AG09319 (cell line): ENCODE measurements at places on chromosomes 7 and 10.

DNA sequence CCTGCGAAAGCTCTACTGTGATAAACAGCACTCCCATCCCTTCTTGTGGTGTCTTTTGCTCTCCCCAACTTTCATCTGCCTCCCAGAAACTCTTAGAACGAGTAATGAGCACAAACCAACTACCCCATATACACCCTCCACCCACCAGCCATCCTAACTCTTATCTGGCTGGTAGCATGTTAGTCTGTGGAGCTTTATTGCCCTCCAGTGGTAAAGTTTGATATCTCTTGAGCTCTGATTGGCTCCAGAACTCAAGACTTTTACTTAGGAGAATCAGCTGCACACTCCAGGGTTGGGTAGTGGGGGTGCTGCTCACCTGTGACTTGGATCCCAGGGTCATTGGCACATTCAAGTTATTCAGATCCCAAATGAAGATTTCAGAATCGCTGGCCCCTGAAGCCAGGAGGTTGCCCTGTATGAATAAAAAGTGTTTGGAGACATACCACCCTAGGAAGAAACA is 10.9 kb downstream of the SEC31B start:
- DNase-seq, result peak; percentile 23

GRCh38 chr10:57846307-57847065 is 421.2 kb downstream of the IPMK start:
- DNase-seq, result no peak

DNA sequence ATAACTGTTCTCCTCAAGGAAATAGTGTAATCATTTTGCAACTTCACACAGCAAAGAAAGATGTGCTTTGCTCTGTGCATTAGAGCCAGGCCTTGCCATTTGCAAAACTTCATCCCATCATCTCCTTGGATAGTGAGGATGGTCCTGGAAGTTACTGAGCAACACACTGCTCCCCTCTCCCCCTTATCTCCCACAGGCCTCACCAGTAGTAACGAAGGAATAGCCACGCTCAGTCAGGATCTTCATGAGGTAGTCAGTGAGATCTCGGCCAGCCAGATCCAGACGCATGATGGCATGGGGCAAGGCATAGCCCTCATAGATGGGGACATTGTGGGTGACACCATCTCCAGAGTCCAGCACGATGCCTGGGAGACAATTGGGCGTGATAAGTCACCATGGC is 11.5 kb downstream of the ACTA2 start:
- DNase-seq, result no peak

DNA sequence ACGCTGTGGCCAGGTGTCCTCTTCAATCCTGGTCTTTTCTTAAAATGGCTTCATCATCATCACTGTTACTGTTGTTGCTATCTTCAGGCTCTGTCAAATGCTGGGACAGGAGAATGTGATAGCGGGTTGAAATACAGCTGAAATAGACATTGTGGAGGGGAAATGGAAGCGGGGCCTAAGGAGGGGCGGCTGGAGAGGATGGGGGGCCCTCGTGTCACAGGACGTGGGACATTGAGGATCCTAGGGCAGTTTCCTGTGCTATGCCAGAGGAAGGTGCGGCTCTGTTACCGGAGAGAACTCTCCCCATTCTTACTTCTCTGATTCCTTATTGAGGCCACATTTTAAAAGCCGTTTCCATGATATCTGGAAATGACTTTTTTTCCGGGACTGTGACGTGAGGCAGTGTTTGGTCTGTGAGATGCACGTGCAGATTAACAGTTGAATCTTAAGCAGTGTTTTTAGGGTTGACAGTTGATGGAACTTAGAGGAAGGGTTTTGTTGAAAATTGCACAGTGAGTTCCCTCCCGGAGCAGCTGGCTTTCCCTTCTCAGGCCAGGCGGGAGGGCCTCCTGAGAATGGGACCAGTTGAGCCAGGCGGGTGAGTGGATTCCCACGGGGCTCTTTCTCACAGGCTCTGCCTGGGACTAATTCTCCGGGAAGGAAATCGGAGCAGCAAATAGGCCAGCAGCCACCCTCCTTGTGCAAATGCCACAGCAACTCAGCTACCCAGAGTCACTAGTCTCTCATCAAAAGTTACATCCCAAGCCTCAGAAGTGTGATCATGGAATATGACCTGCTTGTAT is 125.2 kb downstream of the TACC2 start:
- no peak for DNase-seq

DNA sequence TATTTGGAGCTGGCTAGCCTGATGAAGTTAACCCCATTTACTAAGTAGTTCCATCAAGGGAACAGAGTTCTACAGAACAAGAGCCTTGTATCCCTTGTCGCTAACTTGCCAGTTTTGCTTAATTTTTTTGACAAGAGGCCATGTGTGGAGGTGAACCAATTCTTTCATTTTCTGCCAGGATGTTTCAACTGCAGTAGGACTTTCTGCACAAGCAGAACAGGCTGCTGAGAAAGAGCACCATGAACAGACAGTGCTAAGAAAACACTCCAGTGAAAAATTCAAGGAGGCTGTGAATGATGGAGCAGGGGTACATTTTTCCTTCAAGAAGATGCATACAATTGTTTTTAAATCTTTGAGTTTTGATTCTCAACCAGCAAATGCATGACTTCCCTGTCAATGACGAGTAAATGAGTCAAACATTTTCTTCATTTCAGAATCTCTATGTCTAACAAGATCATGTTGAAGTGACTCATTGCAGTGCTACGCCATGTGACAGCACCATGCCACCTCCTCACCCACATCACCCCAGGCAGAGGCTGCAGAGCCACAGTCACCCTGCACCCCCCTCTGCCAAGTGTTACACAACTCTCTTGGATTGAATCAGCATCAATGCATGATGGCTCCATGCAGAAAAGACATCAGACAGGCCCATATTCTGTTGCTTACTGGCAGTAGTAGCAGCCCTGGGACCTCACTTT is 193.1 kb downstream of the COBL start:
- peak; percentile 43 for DNase-seq

GRCh38 chr7:159237022-159237653 is 92.5 kb upstream of the VIPR2 start:
- DNase-seq, result no peak

- no peak for DNase-seq
Measured at GRCh38 chr7:51067258-51067657, 249.4 kb downstream of the COBL start.

DNA sequence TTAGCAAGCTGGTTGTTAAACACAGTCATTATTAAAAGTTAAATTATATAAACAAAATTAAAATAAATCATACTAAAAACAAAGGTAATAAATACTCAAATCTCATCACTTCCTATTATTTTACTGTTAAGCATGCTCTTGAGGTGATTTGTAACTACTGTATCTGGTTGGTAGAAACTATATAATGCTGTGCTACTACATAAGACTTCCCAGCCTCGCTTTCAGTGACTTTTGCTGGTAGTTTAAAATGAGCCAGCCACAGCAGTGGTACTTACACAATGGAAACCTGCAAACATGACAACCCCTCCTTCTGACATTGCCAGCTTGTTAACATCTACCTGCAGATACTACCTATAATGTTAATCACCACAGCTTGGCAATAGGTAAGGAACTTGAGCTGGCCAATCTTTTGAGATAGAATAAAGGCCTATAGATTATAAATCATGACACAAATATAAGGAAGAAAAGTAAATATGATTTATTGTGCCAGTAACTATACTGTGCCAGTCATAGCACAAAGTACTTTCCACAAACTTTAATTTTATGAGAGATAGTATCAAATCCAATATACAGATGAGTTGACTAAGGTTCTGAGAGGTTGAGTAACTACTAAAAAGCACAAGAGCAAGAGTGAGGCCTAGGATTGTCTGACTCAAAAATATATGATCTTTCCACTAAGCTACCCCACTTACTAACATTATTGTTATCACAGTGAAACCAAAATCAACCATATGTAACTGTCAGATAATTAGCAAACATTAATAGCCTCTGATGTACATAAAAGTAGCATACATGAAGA is 181.1 kb upstream of the ASAH2 start:
- no peak for DNase-seq

DNA sequence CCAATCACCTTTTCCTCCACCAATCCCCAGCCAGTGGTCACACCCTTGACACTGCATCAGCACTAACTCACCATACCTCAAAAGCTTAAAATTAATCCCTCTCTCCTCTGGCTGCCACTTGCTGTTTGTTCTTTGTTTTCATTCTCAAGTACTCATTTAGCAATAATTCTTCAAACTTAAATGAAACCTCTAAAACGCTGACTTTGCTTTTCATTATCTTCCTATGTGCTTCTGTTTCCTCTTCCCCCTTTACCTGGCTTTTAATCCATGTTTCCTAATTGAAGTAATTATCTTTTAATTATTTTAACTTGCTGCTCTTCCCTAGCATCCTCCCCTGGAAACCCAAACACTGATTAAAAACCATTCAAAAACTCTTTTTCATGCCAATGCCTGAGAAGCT is 348.9 kb upstream of the MEOX2 start:
- DNase-seq, result no peak

GRCh38 chr10:23001901-23002516 is 74.2 kb downstream of the ARMC3 start:
- DNase-seq, result no peak

DNA sequence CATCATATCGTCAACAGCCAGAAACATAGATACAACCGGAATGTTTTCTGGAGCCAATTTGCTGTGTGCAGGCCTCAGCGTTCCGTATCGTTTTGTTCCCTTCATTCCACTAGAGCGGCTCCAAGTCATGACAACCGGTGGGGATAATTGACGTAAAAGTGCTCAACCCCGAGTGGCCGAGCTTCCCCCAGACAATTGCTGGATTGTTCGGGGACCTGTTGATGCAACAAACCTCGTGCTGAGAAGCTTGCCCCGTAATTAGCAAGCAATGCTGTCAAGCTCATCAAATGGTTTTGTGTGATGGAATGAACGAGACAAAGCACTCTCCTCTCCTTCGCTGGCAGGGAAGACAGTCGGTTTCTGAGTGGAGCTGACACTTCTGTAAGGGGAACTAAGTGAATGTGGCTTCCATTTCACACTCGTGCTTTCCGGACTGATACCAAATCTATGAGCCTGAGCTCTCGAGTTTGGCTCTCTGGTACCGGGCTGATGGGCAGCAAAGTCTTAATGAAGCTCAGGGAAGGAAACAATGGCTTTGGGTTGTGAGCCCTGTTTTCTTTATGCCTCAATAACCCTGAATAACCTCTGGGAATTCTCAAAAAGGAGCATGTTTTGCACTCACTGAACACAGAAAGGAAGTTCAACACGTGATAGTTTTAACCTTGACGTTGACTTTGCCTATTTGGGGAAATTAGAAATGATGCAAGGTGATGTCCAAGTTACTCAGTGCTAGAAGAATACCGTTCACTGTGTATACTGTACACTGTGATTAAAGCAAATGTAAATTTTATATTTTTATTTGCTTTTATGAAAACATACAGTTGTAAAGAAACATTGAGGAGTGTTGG is 220.5 kb downstream of the BAMBI start:
- no peak for DNase-seq

- no peak for DNase-seq
Measured at GRCh38 chr10:29612657-29613056, 22.1 kb downstream of the SVIL start.

DNA sequence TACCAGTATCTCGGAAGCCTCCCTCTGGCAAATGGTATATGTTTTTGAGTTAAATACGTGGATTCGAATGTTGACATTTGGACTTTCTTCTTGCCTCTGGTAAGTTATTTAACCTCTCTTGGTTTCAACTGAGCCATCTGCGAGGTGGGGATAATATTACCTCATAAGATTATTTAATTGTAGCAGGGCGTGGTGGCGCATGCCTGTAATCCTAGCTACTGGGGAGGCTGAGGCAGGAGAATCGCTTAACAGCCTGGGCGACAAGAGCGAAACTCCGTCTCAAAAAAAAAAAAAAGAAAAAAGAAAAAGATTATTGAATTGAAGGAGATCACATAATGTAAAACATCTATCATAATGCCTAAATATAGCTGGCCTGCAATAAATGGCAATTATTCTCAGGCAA is 396 bp upstream of the TAF5 start:
- no peak for DNase-seq

- DNase-seq, result no peak
Measured at GRCh38 chr10:88092973-88093372, 229.5 kb downstream of the PTEN start.

DNA sequence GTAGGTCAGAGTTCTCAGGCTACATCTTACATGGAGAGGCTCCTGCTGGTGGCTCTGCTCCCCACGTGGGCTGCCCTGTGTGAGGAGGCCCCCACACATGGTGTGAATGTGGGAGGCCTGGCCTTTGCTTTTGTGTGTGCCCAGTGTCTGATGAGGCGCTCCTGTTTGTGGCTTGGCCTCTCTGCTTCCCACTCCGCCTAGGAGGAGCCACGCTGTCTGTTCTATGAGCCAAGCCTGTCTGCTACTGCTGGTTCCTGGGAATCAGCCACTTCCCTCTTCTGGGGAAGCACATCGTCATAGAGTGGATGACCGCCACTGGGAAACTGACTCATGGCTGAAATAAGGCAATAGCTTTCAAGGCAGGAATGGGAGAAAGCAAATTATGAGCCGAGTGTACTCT is 87.1 kb downstream of the CYP26A1 start:
- DNase-seq, result no peak

DNA sequence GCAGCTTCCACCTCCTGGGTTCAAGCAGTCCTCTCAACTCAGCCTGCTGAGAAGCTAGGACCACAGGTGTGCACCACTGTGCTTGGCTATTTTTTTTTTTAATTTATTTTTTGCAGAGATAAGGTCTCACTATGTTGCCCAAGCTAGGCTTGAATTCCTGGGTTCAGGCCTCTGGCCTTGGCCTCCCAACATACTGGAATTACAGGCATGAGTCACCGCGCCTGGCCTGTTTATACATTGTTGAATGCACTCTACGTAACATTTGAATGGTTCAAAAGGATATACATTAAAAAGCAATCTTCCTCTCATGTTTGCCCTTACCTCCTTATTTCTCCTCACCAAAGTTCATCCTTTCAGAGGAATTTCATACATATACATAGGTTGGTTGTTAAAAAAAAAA is 7.2 kb upstream of the SNX10 start:
- DNase-seq, result no peak

GRCh38 chr10:71746344-71747037 is 26.8 kb downstream of the VSIR start:
- no peak for DNase-seq

DNA sequence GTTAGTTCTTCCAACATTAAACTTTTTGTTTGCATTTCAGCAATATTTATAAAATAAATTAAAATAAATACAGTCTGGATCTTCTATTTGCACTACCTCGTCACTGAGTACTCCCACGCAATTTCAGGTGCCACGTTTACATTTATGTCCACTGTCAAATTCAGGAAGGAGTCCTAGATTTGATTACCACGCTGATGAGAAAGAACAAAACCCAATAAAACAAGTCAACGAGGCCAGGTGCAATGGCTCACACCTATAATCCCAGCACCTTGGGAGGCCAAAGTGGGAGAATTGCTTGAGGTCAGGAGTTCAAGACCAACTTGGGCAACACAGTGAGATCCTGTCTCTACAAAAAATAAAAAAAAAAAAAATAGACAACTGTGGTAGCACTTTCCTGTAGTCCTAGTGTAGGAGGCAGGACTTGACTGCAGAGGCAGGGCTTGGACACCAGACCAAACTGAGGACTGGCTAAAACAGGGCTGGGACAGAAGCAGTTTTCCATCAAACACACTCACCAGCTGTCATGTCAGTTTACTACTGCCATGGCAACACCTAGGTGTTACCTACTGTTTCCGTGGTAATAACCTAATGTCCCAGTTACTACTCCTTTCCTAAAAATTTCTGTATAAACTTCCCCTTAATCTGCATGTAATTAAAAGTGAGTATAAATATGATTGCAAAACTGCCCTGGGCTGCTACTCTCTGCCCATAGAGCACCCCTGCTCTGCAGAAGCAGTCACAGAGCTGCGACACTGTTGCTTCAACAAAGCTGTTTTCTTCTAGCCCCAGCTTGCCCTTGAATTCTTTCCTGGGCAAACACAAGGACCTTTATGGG is 341.7 kb downstream of the PARD3 start:
- no peak for DNase-seq

GRCh38 chr7:37262181-37262580 is 186.5 kb downstream of the ELMO1 start:
- no peak for DNase-seq
